ENCODE measurements at places on chromosomes 13 and 19. TPM values are rescaled to one million over a fixed set of nuclear protein-coding genes. Genes with fewer than 3 reads are reported as not detected.

Gene SLC46A3
- total RNA-seq = 2.3 TPM

GRCh38 chr13:57877601-57878000 lies 246.1 kb downstream of the PCDH17 start:
- DNase-seq = no peak

Gene ZNF85
- total RNA-seq = 9.4 TPM

DNA sequence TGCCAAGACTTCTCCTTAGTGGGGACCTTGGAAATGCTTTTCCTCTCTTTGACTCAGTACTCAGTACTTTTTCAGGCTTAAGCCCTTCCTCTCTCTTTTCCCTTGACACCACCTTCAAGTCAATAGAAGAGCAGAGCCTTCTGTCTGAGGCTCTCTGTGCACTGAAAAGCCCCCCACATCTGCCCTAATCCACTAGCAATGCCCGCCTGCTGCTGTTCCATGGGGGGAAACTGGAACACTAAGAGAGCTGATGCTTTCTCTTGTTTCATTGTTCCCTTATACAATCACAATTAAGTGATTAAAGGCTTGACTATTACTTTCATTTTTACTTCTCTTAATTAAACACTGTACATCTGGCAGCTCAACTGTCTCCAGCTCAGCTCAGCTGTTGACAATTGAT lies 254.5 kb downstream of the SLITRK6 start:
- no peak for DNase-seq

Gene SBK2
- total RNA-seq = not detected

Gene ACTMAP
- total RNA-seq = 5.2 TPM

GRCh38 chr13:77506874-77507273 lies 28.6 kb upstream of the SCEL start:
- peak; percentile 21 for DNase-seq

Gene NAPA
- total RNA-seq = 48.5 TPM

GRCh38 chr13:37087486-37087885 lies 18.0 kb downstream of the CSNK1A1L start:
- DNase-seq = no peak

Gene PALM3
- total RNA-seq = not detected

DNA sequence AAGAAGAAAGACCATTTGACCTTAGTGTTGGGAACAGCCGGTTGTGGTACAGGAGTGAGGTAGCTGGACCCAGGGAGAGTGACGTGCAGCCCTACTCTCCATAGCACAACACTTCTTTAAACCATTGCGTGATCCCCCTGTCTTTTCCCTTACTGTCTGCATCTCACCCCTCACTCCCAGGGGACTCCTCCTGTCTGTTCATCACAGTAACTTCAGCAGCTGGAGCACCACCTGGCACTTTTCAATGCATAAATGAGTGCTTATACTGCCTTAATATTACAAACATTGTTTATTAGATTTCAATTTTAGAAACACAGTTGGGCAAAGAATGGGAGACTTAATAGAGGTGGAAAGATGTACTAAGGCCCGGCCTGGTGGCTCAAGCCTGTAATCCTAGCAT lies 285.5 kb downstream of the UQCRFS1 start:
- no peak for DNase-seq

Gene TRPC4
- total RNA-seq = 2.3 TPM

Gene SPACA4
- total RNA-seq = not detected

Measured in Caki2 (cell line).